ENCODE measurements at places on chromosomes 12 and 14.

DNA sequence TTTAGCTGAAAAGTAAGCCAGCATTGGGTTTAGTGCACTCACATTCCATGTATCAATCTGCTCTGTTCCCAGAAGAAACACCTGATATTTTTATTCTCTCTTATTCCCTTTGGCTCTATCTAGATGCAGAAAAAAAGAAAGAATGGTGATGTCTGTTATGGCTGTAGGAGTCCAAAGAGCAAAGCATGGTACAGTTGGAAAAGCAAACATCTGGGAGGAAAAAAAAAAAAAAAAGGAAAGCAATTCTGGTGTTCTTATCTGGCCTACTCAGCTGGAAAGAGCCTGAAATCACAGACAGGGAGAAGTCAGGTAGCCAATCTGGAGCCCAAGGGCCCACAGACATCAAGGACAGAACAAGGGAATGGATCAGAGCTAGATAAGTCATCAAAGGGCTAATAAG is 293.9 kb downstream of the DUSP6 start:
- DNase-seq: no peak

DNA sequence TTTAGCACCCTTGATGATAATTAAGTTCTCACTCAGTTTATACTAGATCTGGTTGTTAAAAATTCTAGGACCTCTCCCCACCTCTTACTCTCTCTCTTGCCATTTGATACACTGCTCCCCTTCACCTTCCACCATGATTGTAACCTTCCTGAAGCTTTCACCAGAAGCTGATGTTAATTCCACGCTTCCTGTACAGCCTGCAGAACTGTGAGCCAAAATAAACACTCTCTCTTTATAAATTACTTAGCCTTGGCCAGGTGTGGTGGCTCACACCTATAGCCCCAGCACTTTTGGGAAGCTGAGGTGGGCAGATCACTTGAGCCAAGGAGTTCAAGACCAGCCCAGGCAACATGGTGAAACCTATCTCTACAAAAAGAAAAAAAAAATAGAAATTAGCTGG is 11.1 kb upstream of the HECTD4 start:
- DNase-seq: no peak

GRCh38 chr12:106082216-106083175 is 56.3 kb downstream of the NUAK1 start:
- no peak for DNase-seq

GRCh38 chr12:86526060-86526595 is 269.9 kb upstream of the MGAT4C start:
- DNase-seq: no peak

DNA sequence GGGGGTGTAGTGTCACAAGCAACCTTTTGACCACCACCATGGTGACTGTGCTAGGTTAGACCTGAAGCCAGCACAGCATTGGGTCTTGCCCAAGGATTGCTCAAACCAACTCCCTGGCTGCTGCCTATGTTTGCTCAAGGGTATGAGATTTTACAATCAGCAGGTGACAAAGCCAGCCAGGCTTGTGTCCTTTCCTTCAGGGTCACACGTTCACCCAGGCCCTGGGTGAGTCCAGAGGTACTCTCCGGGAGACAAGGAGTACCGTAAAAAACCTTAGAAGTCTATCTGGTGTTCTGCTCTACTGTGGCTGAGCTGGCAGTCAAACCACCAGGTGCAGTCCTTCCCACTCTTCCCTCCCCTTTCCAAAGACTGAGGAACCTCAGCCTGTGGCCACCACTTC is 238.9 kb upstream of the MIS18BP1 start:
- no peak for DNase-seq

GRCh38 chr12:50611021-50611744 is 106.4 kb downstream of the DIP2B start:
- no peak for DNase-seq

- no peak for DNase-seq
Measured at GRCh38 chr14:23146980-23147379, 27.9 kb upstream of the CEBPE start.

- DNase-seq: no peak
Measured at GRCh38 chr14:32542507-32542906, 213.4 kb downstream of the AKAP6 start.

DNA sequence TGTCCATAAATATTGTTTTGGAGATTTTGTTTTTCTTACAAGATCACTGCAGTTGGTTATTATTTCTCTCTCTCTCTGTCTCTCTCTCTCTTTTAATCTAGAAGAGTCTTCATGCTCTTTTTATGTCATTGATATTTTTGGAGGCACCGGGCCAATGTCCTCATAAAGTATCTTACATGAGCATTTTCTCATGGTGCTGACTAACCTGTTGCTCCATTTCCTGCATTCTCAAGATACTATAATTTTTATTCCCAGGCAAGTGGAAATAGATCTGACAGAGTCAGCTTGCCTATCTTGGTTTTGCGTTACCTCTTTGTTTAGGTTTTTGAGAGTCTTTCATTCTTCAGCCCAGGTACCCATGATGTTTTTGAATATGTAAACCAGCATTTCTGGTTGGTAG is 938.8 kb upstream of the FBXO33 start:
- no peak for DNase-seq

- DNase-seq: no peak
Measured at GRCh38 chr12:46357438-46358324, 14.9 kb downstream of the SLC38A2 start.

DNA sequence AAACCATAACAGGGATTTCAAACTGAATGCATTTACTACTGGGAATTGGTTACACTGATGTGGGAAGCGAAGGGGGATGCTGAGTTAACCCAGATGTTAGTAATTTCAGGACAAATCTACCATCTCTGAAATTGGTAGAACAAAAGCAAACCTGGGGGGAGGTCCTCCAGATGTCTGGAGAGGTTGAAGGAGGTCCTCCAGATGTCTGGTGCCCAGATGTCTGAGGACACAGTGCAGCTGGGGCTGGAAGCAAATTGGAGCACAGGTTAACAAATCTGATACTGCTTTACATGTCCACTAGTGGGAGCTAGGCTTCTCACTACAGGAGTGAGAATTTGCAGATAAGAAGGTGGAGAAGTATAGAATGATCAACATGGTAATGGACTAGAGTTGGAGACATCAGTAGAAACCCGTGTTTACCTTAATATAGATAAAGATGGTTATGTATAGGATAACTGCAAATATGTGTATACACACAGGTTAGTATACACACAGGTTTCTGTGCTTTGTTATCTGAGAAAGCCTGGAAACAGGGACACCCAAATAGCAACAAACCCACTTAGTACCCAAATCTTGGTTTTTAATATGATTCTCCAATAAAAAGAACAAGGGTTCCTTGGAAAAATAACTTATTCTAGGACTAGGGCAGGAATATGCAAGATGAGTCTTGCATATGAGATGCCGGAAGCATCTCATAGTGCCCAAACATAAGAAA is 162.5 kb downstream of the C12orf50 start:
- no peak for DNase-seq

DNA sequence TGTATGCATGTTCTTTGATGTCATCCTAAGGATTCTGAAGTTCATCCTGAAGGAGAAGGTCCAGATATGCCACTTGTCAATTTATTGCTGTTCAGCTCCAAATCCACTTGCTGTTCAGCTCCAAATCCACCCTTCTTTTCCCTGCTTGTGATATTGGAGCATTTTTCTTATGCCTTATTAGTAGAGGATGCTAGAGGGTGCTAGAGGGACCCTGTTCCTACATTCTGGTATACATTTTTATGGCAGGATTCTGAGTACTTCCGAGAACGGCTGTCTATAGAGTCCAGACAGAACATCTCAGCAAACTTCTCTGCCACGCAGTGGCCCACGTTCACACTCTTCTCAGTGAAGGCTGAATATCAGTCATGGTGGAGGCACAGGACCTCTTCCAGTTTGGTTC is 406.7 kb downstream of the NOVA1 start:
- DNase-seq: no peak

DNA sequence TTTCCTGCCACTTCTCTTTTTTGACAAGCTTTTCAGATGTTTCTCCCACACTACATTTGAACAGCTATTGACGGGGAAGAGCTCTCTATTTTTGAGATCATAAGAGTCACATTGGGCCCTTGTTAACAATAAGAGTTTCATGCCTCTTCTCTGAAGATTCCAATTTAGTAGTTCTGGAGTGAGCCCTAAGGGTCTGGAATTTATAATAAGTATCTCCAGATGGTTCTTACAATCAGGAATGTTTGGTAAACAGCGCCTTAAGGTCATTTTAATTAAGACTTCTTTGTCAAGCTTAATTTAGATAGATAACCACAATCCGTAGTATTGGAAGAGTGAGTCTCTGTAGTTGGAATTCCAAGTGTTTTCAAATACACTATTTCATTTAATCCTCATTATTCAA is 60.6 kb upstream of the HECTD1 start:
- no peak for DNase-seq

DNA sequence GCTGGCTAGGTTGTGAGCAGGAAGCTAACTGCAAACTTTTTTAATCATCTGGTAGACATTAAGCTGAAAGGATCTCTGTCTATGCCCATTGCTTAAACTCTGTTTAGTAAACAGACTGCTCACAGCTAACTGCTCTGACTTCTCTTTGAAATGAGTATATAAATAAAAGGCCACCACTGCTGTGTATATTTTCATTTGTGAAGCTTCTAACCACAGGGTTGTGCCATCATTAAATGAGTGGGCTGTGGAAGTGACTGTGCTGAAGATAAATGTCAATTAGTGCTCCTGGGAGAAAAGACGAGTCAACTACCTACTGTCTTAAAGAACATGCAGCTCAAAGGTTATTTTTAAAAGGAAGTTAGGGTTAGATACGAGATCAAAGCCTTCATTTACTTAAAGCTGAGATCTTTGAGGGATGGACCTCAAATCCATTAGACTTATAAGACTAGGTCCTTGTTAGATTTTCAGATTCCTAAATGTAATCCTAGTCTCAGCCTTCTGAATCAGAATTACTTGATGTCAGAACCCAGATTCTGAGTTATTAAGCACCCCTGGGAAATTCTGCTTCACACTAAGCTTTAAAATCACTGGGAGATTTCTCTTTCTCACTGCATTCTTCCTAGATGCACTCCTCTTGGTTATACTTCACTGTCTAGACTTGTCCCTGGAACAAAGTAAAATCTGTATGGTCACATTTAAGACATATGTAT is 213.1 kb upstream of the FLRT2 start:
- no peak for DNase-seq

GRCh38 chr12:112891093-112892024 is 15.4 kb upstream of the OAS1 start:
- no peak for DNase-seq

GRCh38 chr12:1932264-1932777 is 13.9 kb upstream of the CACNA2D4 start:
- no peak for DNase-seq

DNA sequence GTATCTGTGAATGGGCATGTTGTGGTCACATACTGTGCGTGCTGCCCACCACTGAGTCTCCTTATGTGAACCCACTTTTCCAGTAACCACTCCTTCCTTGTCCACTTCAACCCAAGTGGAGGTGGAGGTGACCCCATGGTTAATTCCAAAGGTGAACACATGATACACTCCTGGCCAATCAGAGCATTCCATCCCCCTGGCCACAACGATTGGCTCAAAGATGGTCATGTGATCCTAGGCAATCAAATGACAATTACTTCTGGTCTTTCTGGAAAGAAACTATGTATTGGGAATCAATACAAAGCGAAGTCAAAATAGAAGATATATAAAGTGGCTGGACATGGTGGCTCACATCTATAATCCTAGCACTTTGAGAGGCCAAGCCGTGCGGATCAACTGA is 20.2 kb upstream of the CCDC60 start:
- no peak for DNase-seq

All from CD4-positive, alpha-beta T cell treated with Interleukin-12 subunit alpha and Interleukin-12 subunit beta, for 1 hour (primary cell).